ENCODE measurements at places on chromosomes 1 and 21.

DNA sequence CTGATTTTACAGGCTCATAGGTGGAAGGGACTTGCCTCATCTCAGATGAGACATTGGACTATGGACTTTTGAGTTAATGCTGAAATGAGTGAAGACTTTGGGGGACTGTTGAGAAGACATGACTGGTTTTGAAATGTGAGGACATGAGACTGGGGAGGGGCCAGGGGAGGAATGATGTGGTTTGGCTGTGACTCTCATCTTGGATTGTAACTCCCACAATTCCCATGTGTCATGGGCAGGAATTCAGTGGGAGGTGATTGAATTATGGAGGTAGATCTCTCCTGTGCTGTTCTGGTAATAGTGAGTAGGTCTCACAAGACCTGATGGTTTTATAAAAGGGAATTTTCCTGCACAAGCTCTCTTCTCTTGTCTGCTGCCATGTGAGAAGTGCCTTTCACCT lies 20.8 kb downstream of the SCYL3 start:
- DNase-seq = no peak

- no peak for DNase-seq
These were observed 93.2 kb downstream of the EPHB2 start for GRCh38 chr1:22803833-22804232.

DNA sequence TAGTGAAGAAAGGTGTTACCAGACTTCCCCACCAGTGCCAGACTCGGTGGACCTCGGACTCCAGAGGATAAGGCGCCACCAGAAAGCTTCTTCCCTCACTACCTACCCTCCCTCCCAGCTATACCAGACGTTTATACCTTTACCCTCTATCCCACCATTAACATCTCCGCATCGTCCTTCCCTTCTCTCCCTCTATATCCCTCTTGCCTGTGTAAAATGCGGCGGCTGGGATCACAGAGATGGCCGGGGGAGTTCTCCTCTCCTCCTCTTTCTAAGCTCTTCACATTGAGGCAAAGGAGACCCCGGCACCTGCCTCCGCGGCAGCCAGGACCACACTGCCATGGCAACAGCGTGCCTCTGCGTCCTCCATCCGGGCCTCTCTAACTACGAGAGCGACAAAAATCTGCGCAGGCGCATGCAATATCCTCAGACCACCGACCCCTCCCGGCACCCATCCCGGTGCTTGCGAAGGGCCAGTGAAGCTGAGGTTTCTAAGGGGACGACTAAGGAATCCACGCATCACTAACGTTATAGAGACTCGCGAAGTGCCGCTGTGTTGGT lies at the start of gene CCDC181:
TSS of gene CCDC181 (minus strand) at position 394 of the 561 bp plus-strand sequence. CDS start 2,547 bp downstream, outside the sequence.
- peak; percentile 81 for DNase-seq

- no peak for DNase-seq
These were observed 30.7 kb downstream of the NOL9 start for GRCh38 chr1:6523566-6523965.

DNA sequence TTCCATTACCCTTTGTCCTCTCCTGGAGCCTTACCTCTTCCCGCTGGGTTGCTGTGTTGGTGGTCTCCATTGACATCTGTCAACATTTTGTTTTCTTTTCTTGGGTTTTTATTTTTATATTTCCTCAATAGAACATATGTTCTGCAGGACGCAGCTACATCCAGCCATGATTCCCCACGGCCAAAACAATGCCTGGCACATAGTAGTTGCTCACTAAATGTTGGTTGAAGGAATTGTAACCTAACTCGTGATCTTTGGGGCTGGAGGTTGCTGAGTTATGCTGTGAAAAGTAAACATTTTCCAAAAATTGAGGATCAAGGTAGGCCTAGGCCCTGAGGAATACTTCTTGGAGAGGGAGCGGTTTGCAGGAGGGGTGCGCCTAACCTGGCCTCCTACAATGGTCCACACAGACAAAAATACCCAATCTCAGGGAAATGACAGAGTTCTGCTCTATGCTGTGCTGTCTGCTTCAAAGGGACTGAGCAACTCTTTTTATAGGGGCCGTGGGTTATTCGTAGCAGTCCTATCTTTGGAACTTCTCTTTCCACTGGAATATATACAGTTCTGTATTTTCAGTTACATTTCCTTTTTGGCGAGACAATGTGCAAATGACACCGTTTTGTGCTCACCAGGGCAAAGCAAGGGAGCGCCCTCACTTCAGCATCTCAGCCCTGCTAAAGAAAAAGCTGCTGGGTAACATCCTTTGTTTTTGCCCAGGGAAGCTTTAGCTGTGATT lies 1.4 kb downstream of the PDPN start:
- DNase-seq = no peak

DNA sequence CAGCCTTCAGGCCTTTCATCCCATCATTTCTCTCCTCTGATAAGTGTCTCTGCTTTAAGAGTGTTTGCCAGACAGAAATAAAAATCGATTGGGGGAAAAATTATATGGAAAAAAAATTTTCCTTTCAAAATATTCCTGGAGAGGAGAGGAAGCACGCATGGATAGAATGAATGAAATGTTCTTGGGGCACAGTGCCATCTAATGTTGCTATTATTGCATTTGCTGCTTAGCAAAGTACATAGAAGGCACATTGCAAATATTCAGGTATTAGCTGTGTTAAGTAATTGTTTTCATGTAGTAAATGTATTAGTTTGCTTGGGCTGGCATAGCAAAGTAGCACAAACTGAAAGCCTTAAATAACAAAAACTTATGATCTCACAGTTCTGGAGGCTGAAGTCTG lies 18.1 kb downstream of the B3GALT5 start:
- DNase-seq = peak; percentile 29
